ENCODE measurements at places on chromosomes 3 and 15. TPM values are rescaled to one million over a fixed set of nuclear protein-coding genes. Genes with fewer than 3 reads are reported as not detected.

GRCh38 chr3:18149386-18149785, 275.8 kb downstream of the SATB1 start:
- no peaks in the 10 kb centered on the region for H3K27me3 ChIP-seq
- H3K36me3 ChIP-seq, result no peaks in the 10 kb centered on the region
- no peaks in the 10 kb centered on the region for H3K4me1 ChIP-seq

GRCh38 chr3:161043336-161044035, 61.7 kb downstream of the B3GALNT1 start:
- H3K4me1 ChIP-seq, result 0 out of 2 replicates have a peak, but pooled peaks cover 5% of the 10 kb centered on the region
- H3K27me3 ChIP-seq, result no peaks in the 10 kb centered on the region
- no peak overlapping the region for H3K4me3 ChIP-seq
- H3K36me3 ChIP-seq, result no peaks in the 10 kb centered on the region
- DNase-seq, result no peak
- no peak overlapping the region for H3K27ac ChIP-seq

DNA sequence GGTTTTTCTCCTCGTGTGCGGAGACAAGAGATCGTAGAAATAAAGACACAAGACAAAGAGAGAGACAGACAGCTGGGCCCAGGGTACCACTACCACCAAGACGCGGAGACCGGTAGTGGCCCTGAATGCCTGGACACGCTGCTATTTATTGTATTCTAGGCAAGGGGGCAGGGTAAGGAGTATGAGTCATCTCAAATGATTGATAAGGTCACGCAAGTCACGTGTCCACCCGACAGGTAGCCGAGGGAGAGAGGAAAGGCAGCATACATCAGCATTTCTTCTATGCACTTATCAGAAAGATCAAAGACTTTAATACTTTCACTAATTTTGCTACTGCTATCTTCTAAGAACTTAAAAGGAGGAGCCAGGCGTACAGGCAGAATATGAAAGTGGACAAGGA, 28.2 kb downstream of the MYL3 start:
- no peak overlapping the region for H3K4me3 ChIP-seq
- no peaks in the 10 kb centered on the region for H3K36me3 ChIP-seq
- no peaks in the 10 kb centered on the region for H3K4me1 ChIP-seq
- no peaks in the 10 kb centered on the region for H3K27me3 ChIP-seq
- no peak for DNase-seq

DNA sequence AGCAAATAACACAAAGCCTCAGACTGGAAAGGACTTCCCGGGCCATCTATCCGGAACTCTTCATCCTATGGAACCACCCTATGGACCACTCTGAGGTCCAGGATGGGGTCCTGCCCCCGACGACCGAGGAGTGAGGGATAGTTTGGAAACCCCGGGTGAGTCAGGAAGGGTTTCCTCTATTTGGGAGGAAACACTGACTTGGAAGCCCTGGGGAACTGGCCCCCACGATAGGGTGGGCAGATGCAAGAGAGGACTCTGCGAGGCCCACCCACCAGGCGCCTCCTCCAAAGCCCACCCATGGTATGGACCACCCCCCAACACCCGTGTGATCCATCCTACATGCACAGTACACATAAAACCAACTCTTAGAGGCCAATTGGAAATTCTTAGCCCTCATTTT, 69.4 kb downstream of the CPN2 start:
- H3K4me1 ChIP-seq, result peaks cover 17% of the 10 kb centered on the region
- no peak overlapping the region for H3K27ac ChIP-seq
- H3K36me3 ChIP-seq, result no peaks in the 10 kb centered on the region
- H3K27me3 ChIP-seq, result no peaks in the 10 kb centered on the region
- H3K4me3 ChIP-seq, result no peak overlapping the region

GRCh38 chr3:30895329-30895728, 868 bp upstream of the GADL1 start:
- no peaks in the 10 kb centered on the region for H3K36me3 ChIP-seq
- no peak overlapping the region for H3K4me3 ChIP-seq
- H3K27me3 ChIP-seq, result peaks cover 12% of the 10 kb centered on the region
- no peak overlapping the region for H3K27ac ChIP-seq

DNA sequence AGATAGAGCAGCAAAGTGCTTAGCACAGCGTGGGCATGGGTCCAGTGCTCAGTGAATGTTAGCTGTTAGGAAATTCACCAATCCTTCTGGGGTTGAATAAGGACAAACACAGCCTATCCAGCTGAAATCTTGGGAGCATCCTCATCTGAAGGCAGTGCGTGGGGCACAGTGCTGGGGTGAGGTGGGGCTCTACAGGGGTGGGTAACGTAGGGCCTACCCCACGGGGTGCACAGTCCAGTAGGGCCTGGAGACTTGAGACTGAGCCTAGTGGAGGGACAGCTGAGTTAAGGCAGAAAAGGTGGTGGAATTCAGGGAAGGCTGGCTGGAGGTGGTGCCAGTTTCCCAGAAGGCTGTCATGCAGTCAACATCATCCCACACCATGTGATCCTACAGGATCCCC, 73.0 kb downstream of the ISG20 start:
- H3K4me1 ChIP-seq, result no peaks in the 10 kb centered on the region
- H3K4me3 ChIP-seq, result no peak overlapping the region
- peaks cover 3% of the 10 kb centered on the region for H3K27me3 ChIP-seq
- H3K27ac ChIP-seq, result no peak overlapping the region

DNA sequence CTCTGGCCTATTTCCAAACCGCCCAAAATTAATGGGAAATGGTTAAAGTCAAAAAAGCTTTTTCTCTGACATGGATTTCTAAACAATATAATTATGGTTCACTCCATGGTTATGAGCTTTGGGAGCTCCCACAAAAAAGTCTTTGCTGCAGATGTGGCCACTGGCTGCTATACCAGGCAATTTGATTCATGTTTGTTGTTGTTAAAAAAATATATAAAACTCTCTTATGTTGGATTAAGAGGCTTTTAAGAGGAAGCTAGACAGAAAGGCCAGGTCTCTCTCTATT, 258.6 kb downstream of the TIGIT start:
- H3K27ac ChIP-seq, result no peak overlapping the region
- H3K27me3 ChIP-seq, result no peaks in the 10 kb centered on the region
- no peak overlapping the region for H3K4me3 ChIP-seq
- no peaks in the 10 kb centered on the region for H3K36me3 ChIP-seq
- no peak for DNase-seq
- H3K4me1 ChIP-seq, result no peaks in the 10 kb centered on the region

DNA sequence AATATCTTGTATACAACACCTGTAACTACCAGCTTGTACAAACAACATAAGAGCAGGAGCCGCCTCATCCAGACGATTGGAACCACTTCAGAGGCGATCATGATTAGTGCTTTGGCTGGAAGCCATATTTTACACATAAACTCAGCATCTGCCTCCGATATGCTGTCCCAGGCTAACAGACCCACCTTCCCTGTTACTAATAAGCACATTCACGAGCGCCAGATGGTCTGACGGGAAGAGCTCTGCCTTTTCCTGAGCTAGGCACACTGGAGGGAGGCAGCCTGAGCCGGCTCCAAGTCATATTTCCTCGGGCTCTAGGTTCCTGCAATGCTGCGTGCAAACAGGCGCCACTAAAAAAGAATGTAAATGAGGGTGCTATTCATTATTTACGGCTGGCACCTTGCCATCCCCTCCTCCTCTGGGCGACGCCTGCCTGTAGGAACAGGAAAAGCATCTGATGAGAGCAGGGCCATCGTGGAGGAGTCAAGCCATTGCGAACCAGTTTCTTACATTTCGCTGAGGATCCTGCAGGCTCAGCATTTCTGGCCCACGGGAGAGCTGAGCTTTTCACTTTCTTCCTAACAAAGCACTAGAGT, 98.2 kb downstream of the ANXA2 start:
- H3K36me3 ChIP-seq, result no peaks in the 10 kb centered on the region
- DNase-seq, result no peak
- no peak overlapping the region for H3K4me3 ChIP-seq
- H3K27me3 ChIP-seq, result peaks cover 3% of the 10 kb centered on the region
- no peaks in the 10 kb centered on the region for H3K4me1 ChIP-seq

DNA sequence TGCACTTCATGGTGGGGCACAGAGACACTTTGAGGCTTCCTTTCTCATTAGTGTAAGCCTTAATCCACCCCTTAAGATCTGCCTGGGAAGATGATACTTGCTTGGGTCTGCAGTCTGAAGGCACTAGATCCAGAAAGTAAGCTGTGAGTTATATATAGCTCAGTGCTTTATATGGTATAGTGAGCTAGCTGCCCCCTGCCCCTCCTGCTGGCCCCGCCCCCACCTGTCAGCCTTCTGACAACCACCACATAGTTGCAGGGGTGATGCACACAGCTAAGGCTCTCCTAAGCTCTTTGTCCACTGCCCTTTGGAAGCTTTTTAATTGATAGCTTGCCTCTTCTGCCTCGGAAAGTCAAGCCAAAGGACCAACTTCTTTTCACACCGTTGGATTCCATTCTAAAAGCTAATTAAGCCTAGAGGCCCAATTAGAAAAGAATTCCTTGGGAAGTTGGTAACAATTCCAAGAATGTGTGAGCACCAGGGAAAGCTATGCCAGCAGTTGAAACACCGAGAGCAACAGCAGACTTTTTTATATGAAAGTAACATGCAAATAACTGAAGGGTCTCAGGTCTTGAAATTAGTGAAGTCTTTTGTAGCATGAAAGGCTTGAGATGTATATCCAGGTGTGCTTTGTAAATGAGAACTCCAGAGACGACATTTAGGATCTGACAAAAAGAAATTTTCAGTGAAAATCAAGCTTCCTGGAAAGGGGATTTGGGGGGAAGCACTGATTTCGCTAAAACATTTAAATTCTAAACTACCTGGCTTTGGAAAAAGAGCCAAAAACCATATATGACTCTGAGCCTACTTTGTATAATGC, 2.3 kb downstream of the TPM1 start:
- H3K36me3 ChIP-seq, result no peaks in the 10 kb centered on the region
- H3K27me3 ChIP-seq, result no peaks in the 10 kb centered on the region
- DNase-seq, result no peak

DNA sequence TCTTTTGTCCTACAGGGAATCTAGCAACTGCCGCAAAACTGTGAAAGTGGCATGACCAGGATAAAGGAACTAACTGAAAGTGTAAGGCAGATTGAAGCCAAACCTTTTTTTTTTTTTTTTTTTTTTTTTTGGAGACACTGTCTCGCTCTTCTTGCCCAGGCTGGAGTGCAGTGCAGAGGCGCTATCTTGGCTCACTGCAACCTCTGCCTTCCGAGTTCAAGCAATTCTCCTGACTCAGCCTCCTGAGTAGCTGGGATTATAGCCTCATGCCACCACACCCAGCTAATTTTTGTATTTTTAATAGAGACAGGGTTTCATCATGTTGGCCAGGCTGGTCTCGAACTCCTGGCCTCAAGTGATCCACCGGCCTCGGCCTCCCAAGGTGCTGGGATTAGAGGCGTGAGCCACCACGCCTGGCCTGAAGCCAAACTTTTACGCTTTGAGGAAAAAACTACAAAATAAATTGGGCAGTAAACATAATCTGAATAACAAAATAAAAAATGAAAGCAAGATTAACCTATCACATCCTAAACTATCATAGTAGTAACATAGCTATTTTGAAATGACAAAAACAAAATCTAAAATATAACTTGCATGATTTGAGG, 9.7 kb downstream of the SLTM start:
- H3K4me3 ChIP-seq, result no peak overlapping the region
- no peak overlapping the region for H3K27ac ChIP-seq
- peaks cover 20% of the 10 kb centered on the region for H3K36me3 ChIP-seq
- no peak for DNase-seq
- H3K27me3 ChIP-seq, result no peaks in the 10 kb centered on the region
- H3K4me1 ChIP-seq, result no peaks in the 10 kb centered on the region

DNA sequence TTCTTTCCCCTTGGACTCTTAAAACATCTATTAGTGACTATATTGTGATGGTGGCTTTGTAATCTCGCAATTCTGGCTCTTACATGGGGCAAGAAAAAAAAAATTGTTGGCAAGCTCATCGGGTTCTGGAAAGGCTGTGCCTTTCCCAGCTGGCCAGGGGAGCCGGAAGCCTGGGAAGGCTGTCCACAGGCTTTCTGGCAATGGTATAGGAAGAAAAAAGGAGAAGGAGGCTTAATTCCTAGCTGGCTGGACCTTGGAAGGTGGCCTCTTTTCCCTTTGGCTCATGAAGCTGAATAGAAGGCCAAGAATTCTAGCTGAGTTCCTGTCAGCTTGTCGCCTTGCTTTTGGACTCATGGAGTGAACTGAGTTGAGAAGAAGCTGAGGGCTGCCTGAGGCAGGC, 243.5 kb upstream of the SEMA6D start:
- no peak overlapping the region for H3K4me3 ChIP-seq
- no peak overlapping the region for H3K27ac ChIP-seq
- H3K27me3 ChIP-seq, result no peaks in the 10 kb centered on the region
- H3K36me3 ChIP-seq, result no peaks in the 10 kb centered on the region

The NRG4 gene
- total RNA-seq, result 0.39 TPM

The NUP210 gene
- total RNA-seq, result 36.8 TPM

The ACTC1 gene
- total RNA-seq, result not detected

The SERPINI2 gene
- total RNA-seq, result not detected

The PYGO1 gene
- total RNA-seq, result 2.4 TPM

The KLHL40 gene
- total RNA-seq, result not detected

Measured in Panc1 (cell line).